ENCODE measurements at places on chromosomes 12 and 14.

GRCh38 chr12:13196130-13196921 lies at the start of gene EMP1:
Gene EMP1, plus strand, starts transcription at chr12:13196726. Its CDS starts 14,785 bp downstream, at chr12:13211511.
- DNase-seq = peak; percentile 19

GRCh38 chr14:78764240-78764639 lies 594.1 kb downstream of the NRXN3 start:
- no peak for DNase-seq

DNA sequence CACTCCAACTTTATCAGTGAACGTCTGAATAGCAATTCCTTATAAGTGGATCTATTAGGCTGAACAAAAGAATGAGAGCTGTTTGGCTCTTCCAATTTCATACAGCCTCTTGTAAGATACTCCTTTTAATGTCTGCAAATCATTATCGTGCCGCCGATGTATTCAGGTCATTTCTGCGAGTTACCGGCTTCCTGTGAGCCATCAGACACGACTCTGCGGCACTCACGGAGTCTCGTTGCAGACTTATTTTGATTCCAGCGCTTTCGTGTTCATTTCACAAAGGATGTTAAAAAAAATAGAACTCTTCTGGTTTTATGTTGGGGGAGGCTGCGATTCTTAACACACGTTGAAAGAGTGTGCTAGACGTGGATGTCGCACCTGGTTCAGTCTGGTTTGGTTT lies 106.6 kb downstream of the GLT1D1 start:
- DNase-seq = no peak

- DNase-seq = no peak
Observed at GRCh38 chr14:24312736-24313507, 1.6 kb downstream of the LTB4R start.

- no peak for DNase-seq
Observed at GRCh38 chr12:95802482-95803270, 12.1 kb upstream of the NTN4 start.

Measured in central memory CD8-positive, alpha-beta T cell (primary cell).